ENCODE measurements at places on chromosomes 1 and 21.

GRCh38 chr1:195153107-195153506 is 1455.1 kb downstream of the KCNT2 start:
- DNase-seq, result no peak

GRCh38 chr1:154222518-154222917 is 1.8 kb downstream of the UBAP2L start:
- DNase-seq, result no peak

- no peak for DNase-seq
Observed at GRCh38 chr1:168032029-168032428, 95.2 kb upstream of the MPC2 start.

- no peak for DNase-seq
Observed at GRCh38 chr1:14946684-14947238, 206.8 kb upstream of the TMEM51 start.

DNA sequence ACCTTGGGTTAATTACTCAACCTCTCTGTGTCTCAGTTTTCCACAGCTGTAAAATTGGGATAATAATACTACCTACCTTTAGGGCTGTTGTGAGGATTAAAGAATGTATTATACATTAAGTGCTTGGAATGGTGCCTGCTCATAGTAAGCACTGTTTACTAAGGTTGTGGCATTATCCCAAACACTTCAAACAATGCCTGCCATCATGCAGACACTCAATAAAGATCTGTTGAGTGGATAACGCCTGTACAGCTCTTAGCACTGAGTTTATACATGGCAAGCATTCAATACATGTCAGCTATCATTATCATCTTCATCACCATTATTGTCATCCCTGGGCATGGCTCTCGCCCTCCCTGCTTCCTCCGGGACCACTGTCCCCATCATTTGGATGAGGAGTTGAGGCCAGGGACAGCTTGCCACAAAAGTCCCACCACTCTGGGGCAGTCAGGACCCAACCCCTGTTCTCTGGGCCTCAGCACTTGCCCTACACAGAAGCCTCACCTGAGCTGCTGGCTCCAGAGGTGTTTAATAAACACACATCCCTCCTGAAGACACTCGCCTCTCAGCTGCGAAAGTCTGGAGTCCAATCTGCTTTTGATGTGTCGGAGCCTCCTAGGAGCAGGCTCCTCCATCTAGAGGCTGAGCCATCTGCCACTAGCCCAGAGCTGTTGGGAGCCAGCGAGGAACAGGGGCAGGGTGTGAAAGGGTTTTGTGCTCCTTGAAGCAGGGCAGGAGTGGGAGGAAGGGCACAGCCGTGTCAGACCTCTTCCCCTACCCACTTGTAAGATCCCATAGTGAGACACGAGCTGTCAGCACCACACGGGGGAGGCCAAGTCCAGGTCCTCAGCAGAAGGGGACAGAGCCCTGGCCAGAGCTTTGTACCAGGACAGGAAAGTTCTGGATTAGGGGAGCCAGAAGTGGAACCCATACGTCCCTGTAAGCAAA is 80.9 kb upstream of the ZC3H12A start:
- DNase-seq, result no peak

GRCh38 chr1:166700696-166701095 is 138.6 kb upstream of the POGK start:
- DNase-seq, result no peak

DNA sequence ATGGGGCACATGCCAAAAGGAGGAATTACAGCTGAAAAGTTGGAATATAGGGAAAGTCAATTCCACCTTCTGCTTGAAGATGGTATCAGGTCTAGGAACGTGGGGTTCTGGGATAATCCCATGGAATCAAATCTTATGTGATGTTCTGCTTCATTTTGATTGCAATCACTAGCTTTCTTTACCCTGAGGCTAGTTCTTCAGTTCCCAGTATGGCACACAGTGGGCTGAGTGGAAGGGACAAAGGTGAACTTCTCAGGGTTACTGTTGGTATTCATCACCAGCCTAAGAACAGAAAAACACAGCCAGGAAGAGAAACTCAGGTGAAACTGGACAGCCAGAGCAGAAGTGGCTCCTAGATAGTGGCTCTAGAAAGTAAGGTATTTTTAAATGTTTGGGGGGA is 117.8 kb downstream of the TNFSF18 start:
- no peak for DNase-seq

DNA sequence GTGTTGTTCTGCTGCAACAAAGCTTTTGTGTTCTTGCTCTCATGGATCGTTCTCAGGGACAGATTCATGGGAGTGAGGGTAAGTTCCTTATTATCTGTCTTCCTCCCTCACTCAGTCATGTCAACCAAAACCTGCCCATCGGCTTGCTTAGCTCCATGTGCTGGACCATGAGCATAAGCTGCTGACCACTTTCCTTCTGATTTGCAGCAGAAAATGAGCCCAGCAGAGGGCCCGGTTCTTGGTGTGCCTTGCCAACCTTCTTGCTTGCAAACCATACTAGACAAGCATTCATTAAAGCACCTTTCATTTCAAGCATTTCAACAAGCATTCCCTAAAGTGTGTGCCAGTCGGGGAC is 64.0 kb upstream of the COA6 start:
- DNase-seq, result no peak

GRCh38 chr1:156711011-156711817 is 5.8 kb upstream of the CRABP2 start:
- DNase-seq, result no peak

DNA sequence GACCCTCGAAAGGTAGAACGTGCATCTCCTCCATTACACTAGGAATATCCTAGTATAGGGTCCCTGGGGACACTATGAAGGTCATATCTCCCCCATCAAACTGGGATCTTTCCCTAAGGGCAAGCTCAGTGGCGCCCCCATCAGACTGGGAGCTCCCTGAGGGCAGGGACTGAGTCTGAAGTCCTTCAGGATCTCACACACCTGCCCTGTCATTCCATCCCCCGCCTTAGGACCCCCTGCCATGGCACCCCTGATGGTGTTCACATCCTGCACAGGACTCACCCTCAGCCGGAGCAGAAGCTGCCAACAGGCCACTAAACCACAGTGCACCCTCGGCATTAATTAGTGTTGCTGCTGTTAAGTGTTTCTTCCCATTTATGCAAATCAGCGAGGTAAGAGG is 50.4 kb downstream of the IGSF21 start:
- DNase-seq, result no peak

- peak; percentile 53 for DNase-seq
Observed at GRCh38 chr1:28507247-28507645, 1.4 kb downstream of the RCC1 start.

DNA sequence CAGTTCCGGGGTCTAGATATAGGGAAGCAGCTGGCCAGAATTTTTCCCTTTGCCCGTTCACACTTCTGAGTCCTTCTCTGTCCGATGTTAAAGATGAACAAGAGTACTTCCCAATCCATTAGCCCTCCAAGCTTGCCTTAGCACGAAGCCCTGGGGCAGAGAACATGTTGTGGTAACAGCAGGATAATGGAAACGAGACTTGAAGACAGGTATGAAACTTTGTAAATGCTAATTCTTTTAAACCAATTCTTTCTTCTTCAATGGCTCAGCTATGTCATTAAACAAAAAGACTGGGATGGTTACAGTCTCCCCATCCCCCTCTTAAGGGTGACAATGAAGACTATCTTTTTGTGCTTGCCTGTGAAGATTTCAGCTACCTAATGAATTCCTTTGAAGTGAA is 218.5 kb downstream of the PLA2G4A start:
- no peak for DNase-seq

DNA sequence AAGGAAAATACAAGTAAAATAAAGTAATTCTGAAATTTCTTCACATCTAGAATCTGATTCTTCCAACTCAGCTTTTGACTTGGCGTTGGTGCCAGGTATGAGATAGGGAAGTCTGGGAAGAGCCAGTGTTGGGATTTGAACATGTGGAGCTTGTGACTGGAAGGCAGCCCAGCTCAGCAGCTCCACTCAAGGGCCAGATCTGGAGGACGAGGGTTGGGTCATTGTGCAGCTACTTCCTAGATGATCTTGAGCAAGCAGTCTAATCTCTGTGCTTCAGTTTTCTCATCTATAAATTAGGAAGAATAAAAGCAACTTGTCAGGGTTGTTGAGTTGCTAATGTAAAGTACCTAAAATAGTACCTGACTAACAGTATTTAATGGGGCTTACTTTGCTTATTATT is 5.0 kb downstream of the ADARB1 start:
- no peak for DNase-seq

DNA sequence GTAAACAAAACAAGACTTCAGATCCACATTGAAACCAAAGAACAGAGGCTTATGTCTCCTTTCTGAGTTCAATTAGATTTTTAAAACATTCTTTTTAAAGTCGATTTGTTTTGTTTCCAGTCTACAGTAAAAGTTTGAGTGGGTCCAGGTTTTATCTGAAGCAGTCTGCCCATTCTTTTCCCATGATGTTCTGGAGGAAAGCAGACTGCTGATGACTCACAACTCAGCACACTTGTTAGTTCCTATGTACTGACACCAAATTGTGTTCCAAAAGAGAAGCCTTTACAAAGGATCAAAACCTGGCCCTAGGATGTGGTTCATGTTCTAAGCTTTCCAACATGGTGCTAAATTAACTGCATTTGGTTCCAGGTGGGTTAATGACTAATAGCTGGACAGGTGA is 11.4 kb upstream of the CCN1 start:
- DNase-seq, result no peak

DNA sequence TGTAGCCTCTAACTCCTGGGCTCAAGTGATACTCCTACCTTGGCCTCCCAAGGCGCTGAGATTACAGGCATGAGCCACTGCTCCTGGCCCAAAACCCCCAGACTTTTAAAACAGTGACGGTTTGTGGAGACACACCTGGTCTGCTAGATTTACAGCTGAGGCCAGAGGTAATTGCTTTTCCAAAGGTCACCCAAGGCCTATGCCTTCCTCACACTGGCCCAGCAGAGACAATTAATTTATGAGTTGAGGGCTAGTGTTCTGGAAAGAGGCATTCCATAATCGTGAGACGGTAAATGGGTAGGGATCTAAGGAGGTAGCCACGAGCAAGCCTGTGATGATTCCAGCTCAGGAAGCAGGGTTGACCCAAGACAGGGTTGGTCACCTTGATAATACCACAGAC is 12.4 kb upstream of the PARP1 start:
- DNase-seq, result no peak

- no peak for DNase-seq
Observed at GRCh38 chr1:23524163-23524562, 6.9 kb downstream of the E2F2 start.

DNA sequence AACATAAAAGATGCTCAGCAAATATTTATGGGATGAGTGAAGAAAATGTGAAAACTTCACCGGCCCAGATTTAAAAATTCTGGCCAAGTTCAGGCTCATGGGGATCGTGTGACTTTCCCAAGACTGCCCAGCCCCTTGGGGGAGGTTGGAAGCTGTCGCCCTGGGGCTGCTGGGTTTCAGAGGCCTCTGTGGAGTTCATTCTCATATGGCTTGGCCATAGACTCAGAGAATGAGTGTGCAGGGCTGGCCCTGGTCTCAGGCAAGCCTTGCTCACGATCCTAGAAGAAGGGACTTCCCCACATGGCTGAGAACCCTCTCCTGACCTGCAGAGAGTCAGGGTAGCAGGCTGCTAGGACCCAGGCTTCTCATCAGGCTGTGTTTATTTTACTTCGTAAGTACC is 24.6 kb downstream of the PADI2 start:
- DNase-seq, result no peak

DNA sequence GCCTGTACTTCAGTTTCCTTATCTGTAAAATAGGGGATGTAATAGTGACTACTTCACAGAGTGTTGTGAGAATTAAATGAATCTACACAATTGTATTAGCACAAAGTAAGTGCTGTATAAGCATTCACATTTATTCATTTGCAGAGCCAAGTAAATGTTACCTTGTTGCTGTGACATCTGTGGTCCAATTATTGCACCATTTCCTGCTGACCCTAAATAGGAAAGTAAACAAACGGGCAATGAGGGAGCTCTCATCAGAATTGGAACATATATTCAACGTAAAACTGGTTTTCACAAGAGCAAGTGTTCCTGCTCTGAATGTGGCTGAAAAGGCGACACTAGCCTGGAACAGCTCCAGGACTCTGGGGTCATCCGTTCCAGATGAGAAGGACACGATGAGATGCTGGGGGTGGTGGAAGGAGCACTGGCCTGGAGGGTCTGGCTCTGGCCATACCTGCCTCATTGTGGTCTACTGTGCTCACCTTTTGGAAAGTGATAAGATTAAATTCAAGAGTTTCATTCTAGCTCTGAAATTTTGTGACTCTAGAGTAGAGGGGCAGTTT is 34.5 kb downstream of the PROX1 start:
- no peak for DNase-seq

DNA sequence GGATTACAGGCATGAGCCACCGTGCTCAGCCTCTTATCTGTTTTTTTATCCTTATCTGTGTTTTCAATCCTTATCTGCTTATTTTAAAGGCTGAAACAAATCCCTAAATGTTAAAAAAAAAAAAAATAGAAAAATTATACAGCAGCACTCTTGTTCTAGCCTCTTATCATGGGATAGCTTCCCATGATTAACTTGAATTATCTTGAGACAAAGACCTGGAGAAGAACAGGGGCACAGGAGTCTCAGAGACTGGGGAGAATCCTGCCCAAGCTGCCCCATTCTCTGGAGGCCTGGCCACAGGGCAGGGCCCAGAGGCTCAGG is 86.9 kb downstream of the DHRS3 start:
- DNase-seq, result no peak

DNA sequence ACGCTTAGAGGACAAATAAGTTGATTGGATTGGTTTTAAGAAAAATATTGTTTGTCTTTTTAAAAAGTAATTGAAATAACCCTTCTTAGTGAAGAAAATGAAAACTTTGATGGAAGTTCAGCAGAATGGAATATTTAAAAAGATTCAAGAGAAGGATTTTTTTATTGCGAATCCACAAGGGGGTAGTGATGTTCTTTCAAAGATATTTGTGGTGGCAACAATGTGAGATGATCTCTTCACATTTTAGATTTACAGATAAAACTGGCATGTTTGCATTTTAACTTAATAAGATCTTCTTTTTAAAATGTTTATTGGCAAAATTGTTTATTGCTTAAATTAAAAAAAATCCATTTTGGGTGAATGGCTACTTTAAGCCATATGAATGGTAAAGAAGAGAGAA is 8.9 kb downstream of the CAMTA1 start:
- peak; percentile 20 for DNase-seq

- no peak for DNase-seq
Observed at GRCh38 chr21:31283025-31283424, 61.0 kb downstream of the TIAM1 start.

- no peak for DNase-seq
Observed at GRCh38 chr1:183323849-183324683, 94.1 kb downstream of the NMNAT2 start.

- DNase-seq, result peak; percentile 49
Observed at GRCh38 chr1:51444534-51445192, 74.4 kb downstream of the EPS15 start.
